ENCODE measurements at places on chromosomes 3 and 15. TPM values are rescaled to one million over a fixed set of nuclear protein-coding genes. Genes with fewer than 3 reads are reported as not detected.

C3orf85 gene
- total RNA-seq: not detected

TRH gene
- not detected for total RNA-seq

SLC22A14 gene
- 0.23 TPM for total RNA-seq

SSUH2 gene
- total RNA-seq: not detected

- DNase-seq: no peak
- no peak overlapping the region for H3K27ac ChIP-seq
- H3K4me1 ChIP-seq: no peaks in the 10 kb centered on the region
- peaks cover 7% of the 10 kb centered on the region for H3K27me3 ChIP-seq
- H3K36me3 ChIP-seq: no peaks in the 10 kb centered on the region
- no peak overlapping the region for H3K4me3 ChIP-seq
Observed at GRCh38 chr3:70097084-70097483, 97.6 kb downstream of the SAMMSON start.

DNA sequence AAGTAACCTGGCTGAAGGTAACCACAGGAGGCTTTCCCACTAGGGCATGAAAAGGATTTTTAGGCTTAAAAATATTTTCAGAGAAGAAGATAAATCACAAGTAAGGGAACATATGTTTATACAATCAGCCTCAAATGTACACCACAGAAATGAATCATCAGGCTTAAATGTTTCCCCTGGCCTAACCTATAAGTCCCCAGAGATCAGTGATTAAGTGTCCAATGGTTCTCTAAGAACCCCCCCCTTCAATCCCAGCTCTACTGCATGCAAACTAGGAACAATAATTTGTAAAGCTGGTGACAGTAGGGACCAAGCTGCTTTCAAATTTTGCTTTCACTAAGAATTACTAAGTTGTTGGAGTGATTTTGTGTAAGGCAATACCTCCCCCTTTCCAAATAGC, 431.6 kb upstream of the LMCD1 start:
- H3K27ac ChIP-seq: no peak overlapping the region
- no peak overlapping the region for H3K4me3 ChIP-seq
- H3K36me3 ChIP-seq: no peaks in the 10 kb centered on the region
- no peak for DNase-seq
- H3K4me1 ChIP-seq: no peaks in the 10 kb centered on the region
- H3K27me3 ChIP-seq: no peaks in the 10 kb centered on the region

DNA sequence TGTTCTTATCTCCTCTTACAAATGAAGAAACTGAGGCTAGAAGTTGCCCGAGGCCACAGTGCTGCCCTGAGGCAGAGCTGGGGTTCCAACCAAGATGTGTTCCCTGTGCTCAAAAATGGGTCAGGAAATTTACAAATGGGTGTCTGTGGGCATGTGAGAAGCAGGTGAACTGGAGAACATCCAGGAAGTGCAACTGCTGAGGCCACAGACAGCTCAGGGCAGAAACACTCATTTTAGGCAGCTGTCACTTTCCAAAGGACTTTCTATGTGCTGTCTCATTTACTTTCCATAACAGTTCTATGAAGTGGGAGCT, 47.2 kb upstream of the ATP2B2 start:
- H3K27me3 ChIP-seq: peaks cover 21% of the 10 kb centered on the region
- DNase-seq: no peak
- H3K4me1 ChIP-seq: peaks cover 10% of the 10 kb centered on the region
- H3K27ac ChIP-seq: peak overlapping the region; percentile 54

- H3K27me3 ChIP-seq: no peaks in the 10 kb centered on the region
- H3K27ac ChIP-seq: peak overlapping the region; percentile 98
- H3K4me1 ChIP-seq: peaks cover 39% of the 10 kb centered on the region
- DNase-seq: peak; percentile 36
- no peaks in the 10 kb centered on the region for H3K36me3 ChIP-seq
Observed at GRCh38 chr3:52983336-52983807, 62.5 kb downstream of the SFMBT1 start.

- no peak overlapping the region for H3K4me3 ChIP-seq
- no peak overlapping the region for H3K27ac ChIP-seq
Observed at GRCh38 chr3:127389913-127390312, 102.1 kb upstream of the PRR20G start.

DNA sequence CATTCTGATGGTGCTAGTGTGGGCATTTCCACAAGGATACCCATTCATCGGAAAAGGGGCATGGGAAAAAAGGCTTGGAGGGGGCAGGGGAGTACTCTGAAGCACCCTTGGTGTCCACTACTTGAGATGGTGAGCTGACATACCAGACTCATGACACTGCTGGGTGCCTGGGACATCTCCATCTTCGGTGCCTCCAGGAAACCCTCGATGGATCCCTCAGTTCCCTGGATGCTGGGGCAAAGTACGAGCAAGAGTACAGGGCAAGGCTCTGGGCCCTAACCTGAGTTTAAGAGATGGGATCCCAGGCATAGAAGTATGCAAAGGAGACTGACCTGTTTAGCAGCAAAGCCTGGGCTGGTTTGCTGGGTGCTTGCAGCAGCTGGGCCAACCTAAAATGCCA, 5.2 kb upstream of the IP6K1 start:
- no peak overlapping the region for H3K4me3 ChIP-seq
- H3K36me3 ChIP-seq: no peaks in the 10 kb centered on the region
- no peak for DNase-seq
- peaks cover 11% of the 10 kb centered on the region for H3K4me1 ChIP-seq
- H3K27ac ChIP-seq: no peak overlapping the region

GRCh38 chr3:133962849-133963248, 66.9 kb downstream of the SLCO2A1 start:
- H3K4me1 ChIP-seq: no peaks in the 10 kb centered on the region
- H3K4me3 ChIP-seq: no peak overlapping the region
- peaks cover 9% of the 10 kb centered on the region for H3K27me3 ChIP-seq
- H3K36me3 ChIP-seq: no peaks in the 10 kb centered on the region

DNA sequence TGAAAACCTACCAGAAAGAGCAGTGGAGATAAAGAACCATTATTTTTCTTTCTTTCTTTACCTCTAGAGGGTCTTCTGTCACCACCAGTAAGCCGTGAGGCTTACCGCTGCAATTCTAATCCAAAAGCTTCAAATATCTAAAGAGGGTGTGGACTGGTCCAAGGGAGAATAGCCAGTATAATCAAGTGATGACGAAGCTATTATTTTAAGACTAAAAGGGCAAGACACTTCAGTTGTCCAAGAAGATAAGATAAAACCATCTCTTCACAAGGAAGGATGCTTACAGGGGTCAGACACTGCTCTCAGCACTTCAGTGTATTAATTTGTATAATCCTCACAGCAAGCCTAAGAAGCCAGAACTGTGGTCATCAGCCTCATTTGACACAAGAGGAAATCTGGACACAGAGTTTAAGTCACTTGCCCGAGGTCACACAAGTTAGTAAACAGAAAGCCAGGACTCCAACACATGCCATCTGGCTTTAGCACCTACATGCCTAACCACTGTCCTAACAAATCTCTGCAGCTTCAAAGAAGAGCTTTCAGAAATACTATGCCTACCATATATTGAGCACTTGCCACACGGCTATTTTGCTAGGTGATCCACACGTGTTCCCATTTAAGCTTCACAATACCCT, 14.6 kb downstream of the HDC start:
- H3K4me3 ChIP-seq: no peak overlapping the region
- H3K36me3 ChIP-seq: no peaks in the 10 kb centered on the region
- H3K4me1 ChIP-seq: peaks cover 7% of the 10 kb centered on the region

DNA sequence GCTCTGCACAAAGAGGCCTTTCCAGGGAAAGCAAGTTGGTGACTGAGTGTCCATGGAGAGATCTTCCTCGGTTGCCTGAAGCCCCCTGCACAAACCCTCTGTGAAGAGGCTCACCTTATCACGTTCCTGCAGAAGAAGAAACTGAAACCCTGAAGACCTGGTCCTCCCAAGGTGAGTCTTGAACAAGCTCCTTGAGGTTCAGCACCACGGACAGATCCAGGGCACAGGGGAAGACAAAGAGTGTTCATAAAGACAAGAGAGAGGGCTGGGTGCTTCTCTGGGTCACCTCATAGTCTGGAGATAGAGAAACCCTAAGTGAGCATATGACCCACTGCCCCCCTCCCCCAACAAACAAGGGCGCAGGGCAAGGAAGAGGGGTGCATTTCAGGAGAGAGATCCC, 21.7 kb upstream of the TBC1D21 start:
- DNase-seq: no peak
- no peak overlapping the region for H3K27ac ChIP-seq
- H3K27me3 ChIP-seq: peaks cover 74% of the 10 kb centered on the region
- no peaks in the 10 kb centered on the region for H3K36me3 ChIP-seq

Data from T-helper 17 cell (primary cell).